ENCODE measurements at places on chromosomes 2 and 18.

DNA sequence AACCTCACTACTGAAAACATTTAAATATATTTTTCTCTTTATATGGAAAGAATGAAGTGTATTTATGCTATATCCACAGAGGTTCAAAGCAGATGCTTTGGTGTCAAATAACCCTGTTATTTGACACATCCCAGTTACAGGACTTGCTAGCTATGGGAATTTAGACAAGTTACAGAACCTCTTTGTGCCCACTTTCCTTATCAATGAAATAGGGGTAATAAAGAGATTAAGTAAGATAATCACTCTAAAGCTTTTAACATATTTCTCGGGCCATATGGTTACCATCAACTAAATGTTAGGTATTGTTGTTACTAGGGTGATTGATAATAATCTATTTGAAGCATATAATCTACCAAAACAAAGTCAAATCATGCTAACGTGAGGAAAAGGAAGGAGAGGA lies 1660.6 kb upstream of the NXPH2 start:
- peaks cover 3% of the 10 kb centered on the region for H3K4me1 ChIP-seq
- H3K27me3 ChIP-seq: no peaks in the 10 kb centered on the region
- no peak overlapping the region for H3K4me3 ChIP-seq

DNA sequence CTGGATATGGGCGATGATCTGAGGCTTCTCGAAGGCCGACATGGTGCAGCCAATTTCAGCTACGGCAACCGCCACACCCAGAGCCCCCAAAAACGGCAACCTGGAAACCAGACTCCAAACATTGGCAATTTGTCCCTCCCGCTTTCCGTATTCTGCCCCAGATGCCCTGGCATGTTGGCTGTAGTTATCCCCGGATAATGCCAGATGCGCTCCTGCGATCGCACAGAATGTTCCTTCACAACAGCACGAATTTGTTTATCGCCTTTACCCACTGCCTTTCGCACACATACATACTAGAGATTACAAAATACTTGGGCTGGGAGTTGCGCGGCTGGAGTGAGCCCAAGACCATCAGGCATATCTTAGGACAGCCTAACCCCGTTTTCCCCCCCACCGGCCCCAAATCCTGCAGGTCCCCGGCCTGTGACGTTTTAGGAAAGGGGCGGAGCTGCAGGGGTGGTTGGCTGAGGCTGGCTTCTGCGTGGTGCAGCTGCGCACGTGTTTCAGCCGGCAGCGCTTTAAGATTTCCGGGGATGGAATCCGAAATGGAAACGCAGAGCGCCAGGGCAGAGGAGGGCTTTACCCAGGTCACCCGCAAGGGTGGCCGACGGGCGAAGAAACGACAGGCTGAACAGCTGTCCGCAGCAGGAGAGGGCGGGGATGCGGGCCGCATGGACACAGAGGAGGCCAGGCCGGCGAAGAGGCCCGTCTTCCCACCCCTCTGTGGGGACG lies at the start of gene PNO1:
Gene PNO1, plus strand, starts transcription at position 487 of the 732 bp plus-strand sequence. Its CDS starts 47 bp downstream, at position 534.
- peak; percentile 93 for DNase-seq
- H3K36me3 ChIP-seq: peaks cover 19% of the 10 kb centered on the region
- no peaks in the 10 kb centered on the region for H3K27me3 ChIP-seq
- peak within 1 kb of the TSS; percentile 87 for H3K4me3 ChIP-seq
- no peaks in the 10 kb centered on the region for H3K4me1 ChIP-seq
- peak within 1 kb of the TSS; percentile 76 for H3K27ac ChIP-seq

GRCh38 chr2:173898996-173899395 lies 66.2 kb downstream of the SP3 start:
- H3K4me1 ChIP-seq: peaks cover 3% of the 10 kb centered on the region
- no peak overlapping the region for H3K27ac ChIP-seq
- no peak overlapping the region for H3K4me3 ChIP-seq
- H3K36me3 ChIP-seq: peaks cover 4% of the 10 kb centered on the region

- no peaks in the 10 kb centered on the region for H3K4me1 ChIP-seq
- DNase-seq: no peak
- no peak overlapping the region for H3K4me3 ChIP-seq
- no peaks in the 10 kb centered on the region for H3K27me3 ChIP-seq
- H3K27ac ChIP-seq: no peak overlapping the region
- no peaks in the 10 kb centered on the region for H3K36me3 ChIP-seq
These were observed 196.1 kb downstream of the MCFD2 start for GRCh38 chr2:46719487-46719886.

DNA sequence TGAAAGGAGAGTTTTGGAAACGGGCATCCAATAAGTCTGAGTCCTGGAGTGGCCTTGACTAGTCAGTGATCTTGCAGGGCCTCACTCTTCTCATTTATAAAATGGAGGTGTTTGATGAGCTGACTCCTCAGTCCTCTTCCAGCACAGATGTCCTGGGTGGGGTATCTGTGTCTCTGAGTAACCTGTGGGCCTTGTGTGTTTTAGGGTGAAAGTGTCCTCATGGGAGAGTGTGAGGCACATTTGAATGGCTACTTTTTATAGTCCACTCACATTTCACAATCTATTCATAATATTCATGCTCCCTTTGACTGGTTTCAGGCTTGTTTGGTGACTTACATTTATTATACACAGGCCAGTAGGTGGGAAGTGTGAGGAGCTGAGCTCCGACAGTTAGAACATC lies 106.4 kb upstream of the CELF4 start:
- no peak overlapping the region for H3K4me3 ChIP-seq
- H3K4me1 ChIP-seq: no peaks in the 10 kb centered on the region
- no peak for DNase-seq
- H3K27ac ChIP-seq: no peak overlapping the region
- H3K36me3 ChIP-seq: no peaks in the 10 kb centered on the region

DNA sequence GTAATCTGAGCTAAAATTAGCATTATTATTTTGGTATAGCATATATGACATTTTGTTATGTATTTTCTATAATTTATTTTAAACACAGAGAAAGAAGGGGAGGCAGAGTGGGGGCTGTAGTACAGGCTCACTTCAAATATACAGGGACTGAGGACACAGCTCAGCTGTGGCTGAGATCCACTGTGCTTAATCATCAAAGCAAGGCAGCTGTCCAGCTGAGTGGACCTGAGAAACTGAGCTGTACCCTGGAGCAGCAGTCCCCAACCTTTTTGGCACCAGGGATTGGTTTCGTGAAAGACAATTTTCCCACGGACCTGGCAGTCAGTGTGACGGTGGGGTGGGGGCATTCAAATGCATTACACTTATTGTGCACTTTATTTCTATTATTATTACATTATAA lies 687.2 kb downstream of the RNF144A start:
- no peak for DNase-seq
- H3K27ac ChIP-seq: no peak overlapping the region
- H3K4me1 ChIP-seq: no peaks in the 10 kb centered on the region
- H3K4me3 ChIP-seq: no peak overlapping the region

DNA sequence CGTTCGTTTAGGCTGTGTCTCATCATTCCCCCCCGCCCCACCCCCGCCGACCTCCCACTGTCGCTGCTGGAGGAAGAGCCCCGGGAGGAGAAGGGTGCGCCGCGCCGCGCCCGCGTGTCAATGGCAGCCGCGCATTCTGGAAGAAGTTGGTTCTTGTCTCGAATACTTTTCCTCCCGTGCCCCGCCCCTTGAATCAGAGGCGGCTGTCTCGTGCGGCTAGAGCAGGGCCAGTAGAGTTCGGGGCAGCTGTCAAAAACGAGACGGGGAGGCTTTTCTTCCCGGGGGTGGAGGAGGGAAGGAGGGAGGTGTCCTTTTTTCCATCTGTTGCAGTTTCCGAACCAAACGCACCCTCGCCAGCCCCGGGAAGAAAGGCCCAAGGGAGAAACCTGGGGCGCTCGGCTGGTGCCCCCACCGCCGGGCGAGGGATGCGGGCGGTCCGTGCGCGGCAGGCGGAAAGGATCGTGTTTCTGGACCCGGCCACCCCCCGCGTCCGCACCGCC lies 410 bp upstream of the TGIF1 start:
- H3K4me1 ChIP-seq: peaks cover 13% of the 10 kb centered on the region
- H3K36me3 ChIP-seq: no peaks in the 10 kb centered on the region
- peak overlapping the region; percentile 96 for H3K27ac ChIP-seq
- no peaks in the 10 kb centered on the region for H3K27me3 ChIP-seq
- peak; percentile 78 for DNase-seq
- peak overlapping the region; percentile 93 for H3K4me3 ChIP-seq

- H3K27me3 ChIP-seq: peaks cover 16% of the 10 kb centered on the region
- no peak overlapping the region for H3K4me3 ChIP-seq
- H3K27ac ChIP-seq: no peak overlapping the region
- no peaks in the 10 kb centered on the region for H3K4me1 ChIP-seq
- DNase-seq: no peak
These were observed 434.0 kb downstream of the PLCL1 start for GRCh38 chr2:198238429-198238828.

DNA sequence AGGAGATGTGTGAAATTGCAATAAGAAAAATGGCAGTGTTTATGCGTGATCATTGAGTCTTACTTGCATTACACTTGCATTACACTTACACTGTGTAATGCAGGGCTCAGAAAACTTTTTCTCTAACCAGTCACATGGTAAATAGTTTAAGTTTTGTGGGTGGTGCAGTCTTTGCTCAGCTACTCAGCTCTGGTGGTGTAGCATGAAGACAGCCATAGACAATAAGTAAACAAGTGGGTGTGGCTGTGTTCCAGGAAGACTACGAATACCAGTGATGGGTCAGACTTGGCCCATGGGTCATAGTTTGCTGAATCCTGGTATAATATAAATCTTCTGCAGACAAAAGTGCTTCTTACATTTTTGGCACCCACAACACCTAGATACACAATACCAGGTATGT lies 115.6 kb upstream of the CYP1B1 start:
- H3K36me3 ChIP-seq: no peaks in the 10 kb centered on the region
- DNase-seq: no peak
- H3K4me1 ChIP-seq: no peaks in the 10 kb centered on the region
- no peak overlapping the region for H3K4me3 ChIP-seq
- H3K27me3 ChIP-seq: no peaks in the 10 kb centered on the region

GRCh38 chr2:124633812-124634211 lies 608.7 kb downstream of the CNTNAP5 start:
- H3K27ac ChIP-seq: no peak overlapping the region
- no peaks in the 10 kb centered on the region for H3K36me3 ChIP-seq
- H3K27me3 ChIP-seq: no peaks in the 10 kb centered on the region
- H3K4me1 ChIP-seq: no peaks in the 10 kb centered on the region
- no peak overlapping the region for H3K4me3 ChIP-seq
- DNase-seq: no peak

DNA sequence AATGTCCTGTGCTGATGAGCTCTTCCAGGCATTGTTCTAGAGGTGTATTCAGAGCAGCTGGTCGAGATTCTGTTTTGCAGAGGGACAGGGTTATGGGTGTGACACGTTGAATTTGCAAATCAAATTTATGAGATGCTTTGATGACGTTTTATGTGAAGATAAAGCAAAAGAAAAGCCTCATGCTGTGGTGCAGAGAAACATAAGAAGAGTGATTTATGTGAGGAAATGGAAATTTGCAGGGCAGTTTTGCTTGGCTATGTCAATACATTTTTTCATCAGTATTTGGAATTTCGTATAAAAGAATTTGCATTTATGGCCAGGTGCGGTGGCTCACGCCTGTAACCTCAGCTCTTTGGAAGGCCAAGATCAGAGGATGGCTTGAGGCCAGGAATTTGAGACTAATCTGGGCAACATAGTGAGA lies 36.4 kb downstream of the TSN start:
- peaks cover 7% of the 10 kb centered on the region for H3K27me3 ChIP-seq
- H3K27ac ChIP-seq: no peak overlapping the region
- DNase-seq: no peak
- no peaks in the 10 kb centered on the region for H3K4me1 ChIP-seq
- no peaks in the 10 kb centered on the region for H3K36me3 ChIP-seq

DNA sequence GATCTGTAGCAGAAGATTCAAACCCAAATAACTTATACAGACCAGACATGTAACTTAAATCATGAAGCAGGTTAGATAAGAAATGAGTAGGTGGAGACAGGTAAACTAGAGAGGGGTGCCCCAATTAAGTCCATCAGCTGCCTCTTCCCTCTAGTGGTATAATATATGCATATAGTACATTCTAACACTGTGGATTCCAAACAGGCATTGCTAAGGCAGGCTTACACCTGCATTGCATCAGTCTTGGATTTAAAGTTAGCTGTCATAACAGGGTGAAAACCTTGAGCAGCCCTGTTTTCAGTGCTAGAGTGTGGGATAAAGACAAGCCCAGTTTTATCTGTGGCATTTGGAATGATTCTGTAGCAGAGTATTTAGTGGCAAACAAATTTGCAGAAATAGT lies 63.4 kb downstream of the NYAP2 start:
- no peak overlapping the region for H3K4me3 ChIP-seq
- peaks cover 8% of the 10 kb centered on the region for H3K27me3 ChIP-seq
- no peak overlapping the region for H3K27ac ChIP-seq
- no peaks in the 10 kb centered on the region for H3K4me1 ChIP-seq
- no peaks in the 10 kb centered on the region for H3K36me3 ChIP-seq

- no peak overlapping the region for H3K27ac ChIP-seq
- no peaks in the 10 kb centered on the region for H3K27me3 ChIP-seq
- H3K36me3 ChIP-seq: no peaks in the 10 kb centered on the region
- H3K4me1 ChIP-seq: no peaks in the 10 kb centered on the region
- H3K4me3 ChIP-seq: no peak overlapping the region
These were observed 396.0 kb downstream of the MEIS1 start for GRCh38 chr2:66830881-66831280.

Data from large intestine (tissue), 12 donors.